ENCODE measurements at places on chromosomes 2 and 18.

DNA sequence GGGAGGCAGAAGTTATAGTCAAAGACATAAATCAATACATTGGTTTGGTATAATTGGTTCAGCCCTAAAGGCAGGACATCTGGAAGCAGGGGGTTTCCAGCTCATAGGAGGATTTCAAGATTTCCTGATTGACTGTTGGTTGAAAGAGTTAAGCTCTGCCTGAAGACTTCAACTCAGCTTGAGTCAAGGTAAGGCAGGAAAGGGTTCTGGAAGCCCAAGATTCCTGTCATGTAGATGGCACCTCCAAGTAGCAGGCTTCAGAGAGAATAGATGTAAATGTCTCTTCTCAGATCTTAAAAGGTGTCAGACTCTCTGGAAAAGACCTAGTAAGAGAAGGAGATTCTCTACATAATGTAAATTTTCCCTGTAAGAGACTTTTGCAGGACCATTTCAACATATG lies 335.3 kb downstream of the RIT2 start:
- no peak for DNase-seq

GRCh38 chr18:79796531-79797405 lies 970 bp upstream of the KCNG2 start:
- DNase-seq, result no peak

GRCh38 chr2:124959581-124959980 lies 934.5 kb downstream of the CNTNAP5 start:
- DNase-seq, result no peak

DNA sequence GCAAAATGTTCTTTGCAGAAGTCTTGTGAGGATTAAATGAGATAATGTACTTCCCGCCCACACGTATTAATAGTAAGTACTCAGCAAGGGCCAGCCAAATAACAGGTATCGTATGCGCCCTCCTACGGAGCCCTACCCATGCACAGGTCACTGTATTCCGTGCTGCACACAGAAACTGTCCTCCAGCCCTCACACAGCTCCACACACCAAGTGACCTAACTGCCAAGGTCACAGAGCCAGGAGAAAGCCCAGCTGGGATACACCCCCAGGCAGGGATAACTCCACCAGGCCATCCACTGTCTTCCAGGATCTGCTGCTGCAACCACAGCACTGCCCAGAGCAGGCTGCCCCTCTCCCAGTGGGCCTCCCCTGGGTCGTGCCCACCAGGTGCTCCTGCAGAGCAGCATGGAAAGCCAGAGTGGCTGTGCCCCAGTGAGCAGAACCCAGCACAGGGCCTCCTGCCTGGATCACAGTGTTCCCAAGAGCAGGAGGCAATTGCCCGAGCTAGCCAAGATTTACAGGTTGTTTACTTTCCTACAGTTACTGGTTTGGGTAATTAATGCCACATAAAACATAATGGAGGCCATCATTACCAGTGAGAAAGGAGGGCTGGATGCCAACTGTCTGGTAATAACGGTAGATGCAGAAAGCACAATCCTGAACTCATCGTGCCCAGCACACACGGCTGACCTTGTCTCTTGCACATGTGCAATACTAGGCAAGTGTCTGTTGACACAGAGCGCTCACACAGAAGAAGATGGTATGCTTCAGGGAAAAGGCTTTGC lies 24.4 kb downstream of the TFCP2L1 start:
- DNase-seq, result no peak

DNA sequence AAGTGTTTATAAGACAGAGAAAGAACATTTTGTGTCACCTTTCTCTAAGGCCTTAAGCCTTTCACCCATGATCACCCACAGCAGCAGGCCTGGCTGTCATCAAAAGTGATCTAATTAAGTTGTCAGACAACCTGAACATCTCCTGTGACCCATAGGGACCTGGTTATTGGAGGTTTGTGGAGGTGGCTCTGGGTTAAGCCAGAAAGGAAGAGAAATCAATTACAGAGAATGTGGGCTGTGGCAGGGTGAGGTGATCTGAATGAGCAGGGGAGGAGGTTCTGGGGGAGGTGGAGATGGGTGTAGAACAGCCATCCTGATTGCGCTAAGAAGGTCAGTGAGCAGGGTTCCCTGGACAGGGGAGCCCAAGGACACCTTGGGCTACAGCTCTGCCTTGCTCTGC lies 170.8 kb downstream of the FSHR start:
- no peak for DNase-seq

DNA sequence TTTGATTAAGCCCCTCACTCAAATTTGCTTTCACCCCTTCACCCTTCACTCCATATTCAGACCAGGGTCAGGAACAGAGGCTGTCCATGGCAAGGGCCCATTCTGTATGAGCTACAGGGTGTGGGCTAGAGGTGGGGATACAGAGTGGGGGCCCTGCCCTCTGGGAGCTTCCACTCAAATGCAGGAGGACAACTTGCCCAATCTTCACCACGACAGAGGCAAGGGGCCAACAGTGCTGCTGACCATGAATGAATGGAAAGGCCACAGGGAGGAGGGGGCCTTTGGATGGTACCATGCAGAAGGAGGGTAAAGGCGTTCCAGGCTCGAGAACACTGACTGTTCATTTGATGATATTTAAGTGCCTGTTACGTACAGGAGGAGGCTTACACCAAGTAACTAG lies 22.8 kb downstream of the ADRA2B start:
- no peak for DNase-seq

DNA sequence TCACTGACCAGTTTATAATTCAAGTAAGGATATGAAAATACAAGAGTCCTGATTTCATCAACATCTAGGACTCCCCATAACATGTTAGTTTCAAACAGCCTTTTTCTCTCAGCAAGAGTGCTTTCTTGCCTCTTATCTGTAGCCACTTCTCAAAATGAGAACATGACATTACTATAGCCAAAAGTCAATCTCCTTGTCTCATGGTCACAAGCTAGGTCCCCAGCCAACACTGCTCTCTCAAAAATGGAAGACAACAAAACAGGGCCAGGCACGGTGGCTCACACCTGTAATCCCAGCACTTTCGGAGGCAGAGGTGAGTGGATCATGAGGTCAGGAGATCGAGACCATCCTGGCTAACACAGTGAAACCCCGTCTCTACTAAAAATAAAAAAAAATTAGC lies 15.8 kb downstream of the CLASP1 start:
- no peak for DNase-seq

DNA sequence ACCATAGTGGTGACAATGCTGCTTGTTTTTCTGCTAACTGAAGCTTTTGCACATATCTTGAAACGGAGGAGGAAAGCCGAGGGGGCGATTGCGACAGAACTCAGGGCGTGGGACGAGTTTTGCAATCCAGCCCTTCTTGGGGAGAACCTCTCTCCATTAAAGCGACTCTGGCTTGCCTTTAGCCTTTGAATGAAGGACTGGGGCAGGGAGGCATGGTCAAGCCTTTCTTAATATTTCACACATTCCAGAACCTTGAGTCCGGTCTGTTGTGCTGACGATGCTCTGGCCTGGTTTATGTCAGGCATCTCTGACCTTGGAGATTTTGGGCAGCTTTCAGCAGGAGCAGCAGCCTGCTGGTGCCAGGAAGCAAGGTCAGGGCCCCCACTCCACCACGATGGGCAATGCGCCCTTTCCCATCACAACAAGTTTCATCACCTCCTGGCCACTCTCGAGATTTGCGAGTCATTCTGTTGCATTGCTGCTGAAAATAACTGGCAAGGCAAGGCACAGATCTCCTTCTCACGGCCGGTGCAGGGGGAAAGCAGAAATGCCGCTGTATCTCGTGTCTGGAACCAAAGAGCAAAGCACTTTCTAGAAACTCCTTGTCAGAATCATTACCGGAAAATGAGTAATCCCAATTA lies 10.8 kb downstream of the EMILIN2 start:
- no peak for DNase-seq

DNA sequence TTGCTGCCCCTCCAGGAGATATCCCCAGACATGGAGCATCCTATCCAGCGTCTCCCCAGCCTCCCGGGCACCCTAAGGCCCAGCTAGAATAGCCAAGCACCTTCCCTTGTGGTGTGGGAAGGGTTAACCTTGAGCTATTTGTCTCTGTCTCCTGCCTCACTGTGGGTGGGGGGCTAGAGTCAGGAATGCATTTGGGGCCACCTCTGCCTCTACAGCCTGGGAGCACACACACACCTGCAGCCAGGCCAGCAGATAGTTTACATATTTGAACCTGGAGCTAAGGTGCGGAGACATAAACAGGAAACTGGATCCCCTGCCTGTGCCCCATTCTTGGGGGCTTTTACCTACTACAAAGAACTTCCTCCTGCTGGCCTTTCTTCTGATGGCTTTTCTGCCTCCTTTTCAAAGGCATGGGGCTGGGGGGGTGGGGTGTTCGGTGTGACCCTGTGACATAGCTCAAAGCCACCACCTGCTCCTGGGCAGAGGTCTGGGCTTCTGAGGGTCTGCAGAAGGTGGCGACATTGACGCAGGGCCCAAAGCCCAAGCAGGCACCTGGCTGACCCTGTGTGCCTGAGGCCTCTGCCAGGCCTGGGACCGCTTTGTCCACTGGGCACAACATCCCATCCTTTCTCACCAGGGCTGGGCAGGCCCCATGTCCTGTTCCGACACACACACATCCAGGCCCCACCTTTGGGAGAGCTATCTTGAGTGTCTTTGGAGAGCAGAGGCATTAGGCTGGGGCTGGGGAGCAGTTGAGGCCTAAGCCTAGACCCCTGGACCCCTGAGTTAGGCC lies 34.2 kb downstream of the EMX1 start:
- no peak for DNase-seq

GRCh38 chr2:189412330-189412953 lies 28.8 kb upstream of the WDR75 start:
- peak; percentile 24 for DNase-seq

- no peak for DNase-seq
These were observed 60.6 kb downstream of the RNF144A start for GRCh38 chr2:6977786-6978185.

GRCh38 chr2:186907897-186908296 lies 58.9 kb upstream of the ZSWIM2 start:
- DNase-seq, result no peak

DNA sequence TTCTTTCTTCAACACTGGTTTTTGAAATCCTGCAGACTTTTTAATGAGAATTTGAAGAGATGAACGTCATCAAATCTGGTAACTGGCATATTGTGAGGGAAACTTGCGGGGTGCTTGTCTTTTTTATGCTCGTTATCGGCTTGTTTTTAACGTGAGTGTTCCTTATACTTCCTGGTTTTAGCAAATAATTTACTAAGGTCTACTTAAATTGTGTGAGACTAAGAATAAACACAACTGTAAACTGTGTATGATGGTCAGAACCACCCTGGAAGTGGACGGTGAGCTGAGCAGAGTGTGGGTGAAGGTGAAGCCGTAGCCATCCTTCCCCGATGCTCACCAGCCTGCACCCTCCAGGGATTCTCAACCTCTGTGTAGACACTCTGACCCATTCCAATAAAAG lies 82.3 kb upstream of the CDC42EP3 start:
- DNase-seq, result no peak

DNA sequence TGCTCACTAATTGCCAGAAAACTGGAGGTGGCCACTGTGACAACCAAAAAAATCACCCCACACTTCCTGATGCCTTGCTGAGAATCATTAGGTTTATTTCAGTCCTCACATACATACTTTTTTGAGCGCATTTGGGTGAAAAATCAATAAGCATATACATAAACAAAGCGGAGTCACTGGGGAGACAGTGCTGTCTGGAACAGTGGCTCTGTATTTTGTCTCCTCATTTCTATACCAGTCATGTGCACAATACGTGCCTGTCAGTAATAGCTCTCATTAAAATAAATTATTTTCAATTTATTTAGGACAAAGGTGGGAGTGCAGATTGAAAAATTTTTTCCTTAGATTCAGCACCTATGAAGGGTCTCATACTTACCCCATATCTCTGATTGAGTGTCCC lies 48.2 kb downstream of the CXCR4 start:
- DNase-seq, result no peak

DNA sequence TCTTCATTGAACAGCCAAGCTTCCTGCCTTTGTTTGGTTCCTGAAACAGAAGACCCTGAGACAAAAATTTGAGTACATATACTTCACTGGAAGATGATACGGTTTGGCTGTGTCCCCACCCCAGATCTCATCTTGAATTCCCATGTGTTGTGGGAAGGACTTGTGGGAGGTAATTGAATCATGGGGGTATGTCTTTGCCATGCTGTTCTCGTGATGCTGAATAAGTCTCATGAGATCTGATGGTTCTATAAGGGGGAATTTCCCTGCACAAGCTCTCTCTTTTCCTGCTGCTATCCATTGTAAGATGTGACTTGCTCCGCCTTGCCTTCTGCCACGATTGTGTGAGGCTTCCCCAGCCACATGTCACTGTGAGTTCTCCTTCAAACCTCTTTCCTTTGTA lies 76.5 kb downstream of the BABAM2 start:
- DNase-seq, result no peak

- no peak for DNase-seq
These were observed 158.8 kb upstream of the HDAC4 start for GRCh38 chr2:239559417-239560261.

GRCh38 chr2:241598487-241598886 lies 38.5 kb downstream of the THAP4 start:
- no peak for DNase-seq

DNA sequence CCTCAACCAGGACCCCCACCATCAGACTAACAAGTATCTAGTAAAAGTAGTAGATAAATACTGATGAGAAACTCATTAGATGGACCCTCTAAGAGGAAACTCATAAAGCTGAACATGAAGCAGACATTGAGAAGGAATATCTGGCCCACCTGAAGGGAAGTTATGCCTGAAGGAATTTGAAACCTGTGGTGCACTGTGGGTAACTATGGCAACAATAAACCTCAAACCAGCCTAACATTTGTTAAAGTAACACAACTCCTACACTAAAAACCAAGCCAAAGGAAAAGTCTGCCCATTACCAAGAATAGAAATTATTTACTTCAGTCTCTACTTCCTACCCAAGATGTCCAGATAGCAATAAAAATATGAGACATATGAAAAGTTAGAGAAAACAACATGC lies 43.4 kb downstream of the KIAA1328 start:
- DNase-seq, result no peak

GRCh38 chr18:30944773-30945417 lies 97.6 kb downstream of the DSC3 start:
- DNase-seq, result no peak

DNA sequence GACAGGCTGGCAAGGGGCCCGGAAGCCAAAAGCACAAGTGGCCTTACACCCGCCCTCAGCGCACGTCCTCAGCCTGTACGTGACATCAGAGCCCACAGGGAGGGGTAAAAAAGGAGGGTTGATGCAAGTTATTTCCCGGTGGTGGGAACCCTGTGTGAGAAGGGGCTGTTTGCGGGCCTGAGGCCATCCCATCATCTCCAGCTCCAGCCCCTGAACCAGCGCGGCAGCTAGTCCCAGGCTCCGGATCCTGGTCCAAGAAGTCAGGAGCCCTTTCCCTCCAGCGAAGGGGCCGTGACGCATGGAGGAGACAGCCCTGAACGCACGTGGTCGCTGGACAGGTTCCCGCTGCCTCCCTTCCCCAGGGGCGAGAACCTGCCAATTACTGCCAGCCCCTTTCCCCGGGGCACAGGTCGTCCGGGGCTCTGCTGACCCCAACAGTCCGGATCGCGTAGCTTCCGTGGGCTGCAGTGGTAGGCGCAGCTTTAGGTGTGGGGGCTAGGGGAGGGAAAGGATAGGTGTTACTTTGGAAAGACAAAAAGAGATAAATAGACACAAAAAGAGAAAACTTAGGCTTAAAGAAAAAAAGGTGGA lies 1.3 kb upstream of the LRP2 start:
- no peak for DNase-seq
